GM12891 (cell line): ENCODE measurements at places on chromosomes 1 and 21.

DNA sequence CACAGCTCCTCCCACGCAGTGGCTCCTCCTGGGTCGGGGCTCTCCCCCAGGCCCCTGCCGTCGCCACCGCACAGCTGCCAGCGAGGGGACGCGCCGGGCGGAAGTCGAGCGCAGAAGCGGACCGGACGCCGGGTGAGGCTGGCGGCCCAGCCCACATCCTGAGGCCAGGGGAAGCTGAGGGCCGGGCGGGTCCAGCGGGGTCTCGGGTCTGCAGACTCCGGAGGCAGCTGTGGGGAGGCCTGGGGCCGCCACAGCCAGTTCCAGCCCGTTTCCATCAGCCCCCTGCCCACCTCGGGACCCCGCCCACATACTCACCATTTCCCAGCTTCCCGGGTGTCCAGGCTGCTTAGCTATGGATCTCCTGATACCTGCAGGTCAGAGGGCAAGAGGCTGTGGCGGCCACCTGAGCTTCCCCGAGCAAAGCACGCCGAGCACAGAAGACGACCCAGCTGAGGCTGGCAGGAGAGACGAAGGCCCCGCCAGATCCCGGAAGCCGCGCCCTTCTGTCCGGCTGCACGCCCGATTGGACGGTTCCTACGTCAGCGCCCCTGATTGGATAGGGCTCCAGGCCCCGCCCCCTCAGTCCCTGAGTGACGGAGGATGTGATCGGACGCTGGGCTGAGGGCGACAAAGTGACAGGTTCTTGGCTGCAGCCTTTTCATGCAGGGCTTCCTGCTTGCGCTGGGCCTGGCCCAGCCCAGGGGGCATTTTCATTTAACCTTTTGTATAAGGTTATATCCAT lies 38.7 kb upstream of the ZNF124 start:
- DNase-seq, result peak; percentile 82

- peak; percentile 39 for DNase-seq
Observed at GRCh38 chr1:35030756-35031446, 844 bp downstream of the ZMYM6 start.

GRCh38 chr1:38375035-38375434 lies 328.4 kb upstream of the POU3F1 start:
- no peak for DNase-seq

- no peak for DNase-seq
Observed at GRCh38 chr1:74780594-74780993, 47.6 kb downstream of the TYW3 start.

DNA sequence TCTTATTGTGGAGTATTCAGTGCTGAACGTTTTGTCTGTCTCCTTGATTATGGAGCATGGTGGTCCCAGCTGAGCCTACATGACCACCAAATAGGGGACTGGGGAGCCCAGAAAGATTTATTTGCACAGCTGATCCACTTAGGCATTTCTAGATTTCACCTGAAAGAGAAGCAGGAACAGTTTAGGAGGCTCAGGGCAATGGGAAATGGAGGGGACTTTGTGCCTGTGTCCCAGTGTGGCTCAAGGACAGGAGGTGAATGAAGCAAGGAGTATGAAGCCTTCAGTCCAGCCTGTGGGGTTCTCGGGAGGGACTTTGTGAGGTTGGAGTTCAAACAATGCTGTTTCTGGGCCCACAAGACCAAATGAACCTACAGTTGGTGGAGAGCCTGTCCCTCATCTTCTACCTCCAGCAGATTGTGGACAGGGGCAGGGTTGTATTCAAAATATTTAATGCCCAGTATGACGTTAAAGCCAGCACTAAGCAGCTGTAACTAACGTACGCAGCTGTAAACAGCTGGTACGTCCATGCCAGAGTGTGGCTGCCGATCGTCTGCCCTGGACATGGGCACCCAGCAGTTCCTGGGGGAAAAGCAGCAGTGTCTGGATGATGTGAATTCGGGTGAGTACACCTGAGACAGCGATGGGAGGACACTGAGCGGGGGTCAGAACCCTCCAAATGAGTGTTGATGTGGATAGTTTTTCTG lies 164.9 kb upstream of the RAB4A start:
- DNase-seq, result no peak

DNA sequence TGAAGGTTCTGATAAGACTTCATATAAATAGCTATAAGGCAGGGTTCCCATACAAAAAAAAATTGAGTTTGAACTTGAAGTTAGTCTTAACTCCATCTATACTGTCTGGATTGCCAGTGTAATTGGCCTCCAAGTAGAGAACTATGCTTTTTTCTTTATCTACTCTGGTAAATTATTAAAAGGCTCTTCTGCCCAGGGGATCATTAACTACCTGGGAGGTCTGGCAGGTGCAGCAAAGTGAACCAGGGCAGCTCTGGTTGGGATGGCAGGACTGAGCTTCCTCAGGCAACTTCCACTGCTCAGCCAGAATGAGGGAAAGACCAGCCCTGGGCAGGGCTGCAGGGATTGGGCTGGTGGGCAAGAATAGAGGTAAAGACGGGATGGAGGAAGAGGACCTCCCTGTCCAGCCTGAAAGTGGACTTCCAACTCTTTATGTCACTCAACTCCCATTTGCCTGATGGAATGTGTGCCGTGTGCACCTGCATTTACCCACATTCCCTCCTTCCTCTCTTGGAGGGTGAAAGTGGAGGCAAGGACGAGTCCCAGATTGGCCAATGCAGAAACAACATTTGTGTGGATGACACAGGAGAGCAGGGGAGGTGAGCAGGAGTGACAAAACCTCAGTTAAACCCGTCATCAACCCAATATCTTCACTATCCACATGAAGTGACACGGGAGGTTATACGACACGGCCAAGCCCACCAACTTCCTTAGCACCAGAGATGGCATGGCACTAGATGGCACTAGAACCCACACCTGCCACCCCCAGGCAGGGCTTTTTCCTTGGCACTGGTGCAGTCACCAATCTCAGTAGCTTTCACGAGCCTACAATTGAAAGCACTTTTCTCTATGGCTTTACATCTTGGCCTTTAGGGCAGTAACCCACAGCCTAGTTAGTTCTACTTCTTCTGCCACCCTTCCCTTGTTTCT lies 25.2 kb downstream of the CCN1 start:
- DNase-seq, result no peak

- no peak for DNase-seq
Observed at GRCh38 chr1:14881775-14882672, 271.5 kb upstream of the TMEM51 start.
